ENCODE measurements at places on chromosomes 2 and 18. TPM values are rescaled to one million over a fixed set of nuclear protein-coding genes. Genes with fewer than 3 reads are reported as not detected.

Gene GPD2
- total RNA-seq, result 2.3 TPM

Gene ELOA2
- 2.6 TPM for total RNA-seq

Gene FBXO48
- 1.4 TPM for total RNA-seq

Gene ASTL
- not detected for total RNA-seq

Gene CNTNAP5
- total RNA-seq, result 7.2 TPM

Gene C2orf80
- total RNA-seq, result 4.1 TPM

Gene PIEZO2
- total RNA-seq, result 1.7 TPM
